ENCODE measurements at places on chromosomes 4 and X. TPM values are rescaled to one million over a fixed set of nuclear protein-coding genes. Genes with fewer than 3 reads are reported as not detected.

DNA sequence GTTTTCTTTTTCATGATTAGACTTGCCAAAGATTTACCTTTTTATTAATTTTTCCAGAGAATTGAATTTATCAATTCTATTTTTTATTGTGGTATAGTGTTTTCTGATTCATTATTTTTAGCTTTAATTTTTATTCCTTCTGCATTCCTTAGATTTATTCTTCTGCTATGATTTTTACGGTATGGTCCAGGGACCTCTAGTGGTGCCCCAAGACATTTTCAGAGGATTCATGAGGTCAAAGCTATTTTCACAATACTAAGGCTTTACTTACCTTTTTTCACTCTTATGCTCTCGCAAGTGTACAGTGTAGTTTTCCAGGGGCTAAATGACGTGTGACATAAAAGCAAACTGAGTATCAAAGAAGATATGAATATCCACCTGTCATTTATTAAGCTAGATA, 8.0 kb downstream of the RADX start:
- no peaks in the 10 kb centered on the region for H3K27me3 ChIP-seq
- H3K36me3 ChIP-seq, result no peaks in the 10 kb centered on the region
- no peak for DNase-seq
- H3K27ac ChIP-seq, result no peak overlapping the region
- H3K4me3 ChIP-seq, result no peak overlapping the region
- H3K4me1 ChIP-seq, result no peaks in the 10 kb centered on the region

GRCh38 chr4:65021737-65022136, 612.5 kb upstream of the TECRL start:
- H3K4me3 ChIP-seq, result no peak overlapping the region
- no peak for DNase-seq
- no peaks in the 10 kb centered on the region for H3K27me3 ChIP-seq
- peaks cover 7% of the 10 kb centered on the region for H3K4me1 ChIP-seq

Gene EFHC2
- 1.8 TPM for total RNA-seq

Gene ETDB
- total RNA-seq, result not detected
